EL (cell line): ENCODE measurements at places on chromosomes 13 and 19.

DNA sequence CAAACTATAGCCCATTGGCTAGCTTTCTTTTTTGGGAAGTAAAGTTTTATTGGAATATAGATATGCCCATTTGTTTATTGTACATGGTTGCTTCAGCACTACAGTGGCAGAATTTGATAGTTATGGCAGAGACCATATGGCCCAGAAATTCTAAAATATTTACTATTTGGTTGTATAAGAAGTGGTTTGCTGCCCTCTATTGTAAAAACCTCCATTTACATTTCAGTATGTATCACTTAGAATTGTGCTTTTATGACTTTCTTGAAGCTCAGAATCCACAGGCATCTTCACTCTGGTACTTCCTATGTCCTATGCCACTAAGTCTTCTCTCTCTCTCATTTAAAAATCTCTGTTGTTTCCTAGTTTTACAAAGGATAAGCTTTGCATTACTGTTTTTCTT lies 37.7 kb downstream of the DLEU7 start:
- DNase-seq, result peak; percentile 24

GRCh38 chr19:51571599-51571998 lies 516 bp downstream of the ZNF175 start:
- DNase-seq, result peak; percentile 11

- no peak for DNase-seq
Measured at GRCh38 chr13:75789451-75790197, 153.5 kb downstream of the LMO7 start.

- DNase-seq, result no peak
Measured at GRCh38 chr13:46183018-46183946, 1.3 kb upstream of the LCP1 start.

- DNase-seq, result peak; percentile 65
Measured at GRCh38 chr13:48398450-48399095, 14.3 kb downstream of the LPAR6 start.

GRCh38 chr13:26964278-26965250 lies 204.0 kb upstream of the GPR12 start:
- peak; percentile 62 for DNase-seq

DNA sequence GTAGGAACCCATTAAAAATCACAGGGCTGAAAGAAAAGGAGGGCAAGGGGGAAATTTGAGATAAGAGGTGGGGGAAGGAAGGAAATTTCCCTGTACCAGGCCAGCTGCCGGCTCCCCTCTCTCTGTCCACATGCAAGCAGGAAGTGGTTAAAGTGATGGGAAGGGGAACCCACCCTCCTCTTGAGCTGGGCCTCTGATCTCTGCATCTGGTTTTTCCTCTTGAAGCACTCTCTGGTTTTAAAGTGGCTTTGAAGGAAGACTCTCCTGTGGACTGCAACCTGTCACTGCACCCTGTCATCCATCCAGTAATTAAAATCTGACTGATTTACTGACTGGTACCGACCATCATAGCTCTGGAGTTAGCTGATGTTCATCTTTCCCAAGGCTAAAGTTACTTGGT lies 239.6 kb downstream of the TSHZ3 start:
- no peak for DNase-seq

DNA sequence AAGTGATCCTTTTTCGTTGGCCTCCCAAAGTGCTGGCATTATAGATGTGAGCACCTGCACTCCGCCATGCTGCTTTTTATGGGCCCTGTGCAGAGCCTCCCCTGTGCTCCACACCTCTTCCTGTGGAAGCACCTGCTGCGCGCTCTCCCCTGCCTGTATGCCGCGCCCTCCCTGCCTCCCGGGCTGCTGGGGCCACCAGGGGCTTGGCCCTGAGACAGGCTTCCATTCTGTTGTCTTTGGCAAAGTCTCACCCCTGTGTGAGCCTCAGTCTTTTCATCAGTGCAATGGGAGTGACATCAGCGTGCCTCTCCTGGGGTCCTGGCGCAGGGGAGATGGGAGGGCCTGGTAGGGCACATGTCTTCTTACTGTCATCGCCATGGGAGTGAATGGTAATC lies 1.3 kb downstream of the FAM174C start:
- no peak for DNase-seq

- DNase-seq, result no peak
Measured at GRCh38 chr19:49895566-49896297, 955 bp downstream of the IL4I1 start.

- DNase-seq, result peak; percentile 96
Measured at GRCh38 chr19:13022859-13023636, 27.8 kb downstream of the NFIX start.

DNA sequence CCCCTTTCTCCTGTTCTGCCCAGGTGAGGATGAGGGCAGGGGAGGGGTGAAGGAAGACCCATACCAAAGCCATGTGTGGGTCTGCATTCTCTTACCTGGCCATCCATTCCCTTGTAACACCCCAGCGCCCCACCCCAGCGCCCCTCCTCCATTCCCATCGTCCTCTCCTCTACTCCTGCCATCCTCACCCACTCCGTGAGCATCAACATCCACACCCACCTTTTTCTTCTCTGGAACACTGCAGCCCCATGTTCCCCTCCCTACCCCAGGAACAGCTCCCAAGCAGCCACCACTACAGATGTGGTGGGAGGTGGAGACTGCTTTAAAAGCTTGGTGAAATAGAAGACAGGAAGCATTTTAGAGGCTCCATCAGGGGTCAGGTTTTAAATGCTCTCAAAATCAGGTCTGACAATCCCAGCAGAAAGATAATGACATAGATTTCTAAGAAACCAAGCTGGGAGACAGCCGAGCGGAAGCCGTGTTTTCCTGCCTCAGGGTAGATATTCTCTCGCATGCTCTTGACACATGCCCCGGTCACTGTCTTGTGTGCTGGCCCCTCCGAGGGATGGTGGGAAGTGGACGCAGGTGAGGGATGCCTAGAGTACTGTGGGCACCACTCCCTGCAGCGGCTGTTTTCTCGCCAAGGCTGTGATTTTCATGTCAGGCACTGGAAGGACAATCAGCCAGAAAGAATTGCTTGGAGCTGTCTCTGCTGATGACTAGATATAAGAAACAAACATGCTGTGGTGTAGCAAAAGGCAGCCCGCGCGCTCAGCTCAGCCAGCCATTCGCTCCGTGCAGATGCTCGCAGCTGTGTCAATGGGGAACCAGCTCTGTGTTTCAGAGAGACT lies 9.8 kb downstream of the MEDAG start:
- DNase-seq, result no peak

- no peak for DNase-seq
Measured at GRCh38 chr19:47230921-47231214, at the start of gene BBC3. Gene BBC3, minus strand, starts transcription at chr19:47231199. Its CDS starts 2,768 bp downstream, at chr19:47228431.

DNA sequence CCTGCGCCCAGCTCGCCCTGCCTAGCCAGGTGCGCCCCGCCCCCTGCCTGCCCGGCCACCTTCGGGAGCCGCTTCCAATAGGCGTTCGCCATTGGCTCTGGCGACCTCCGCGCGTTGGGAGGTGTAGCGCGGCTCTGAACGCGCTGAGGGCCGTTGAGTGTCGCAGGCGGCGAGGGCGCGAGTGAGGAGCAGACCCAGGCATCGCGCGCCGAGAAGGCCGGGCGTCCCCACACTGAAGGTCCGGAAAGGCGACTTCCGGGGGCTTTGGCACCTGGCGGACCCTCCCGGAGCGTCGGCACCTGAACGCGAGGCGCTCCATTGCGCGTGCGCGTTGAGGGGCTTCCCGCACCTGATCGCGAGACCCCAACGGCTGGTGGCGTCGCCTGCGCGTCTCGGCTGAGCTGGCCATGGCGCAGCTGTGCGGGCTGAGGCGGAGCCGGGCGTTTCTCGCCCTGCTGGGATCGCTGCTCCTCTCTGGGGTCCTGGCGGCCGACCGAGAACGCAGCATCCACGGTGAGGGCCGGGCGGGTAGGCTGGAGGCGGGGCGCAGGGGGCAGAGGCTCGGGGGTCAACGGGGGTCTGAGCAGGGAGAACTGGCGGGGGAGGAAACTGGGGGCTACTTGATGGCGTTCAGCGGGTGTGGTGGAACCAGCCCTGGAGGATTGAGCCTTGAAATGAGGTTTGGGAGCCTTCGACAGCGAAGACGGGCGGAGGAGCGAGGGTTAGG lies at the start of gene SPINT2:
TSS of gene SPINT2 (plus strand) at position 88 of the 727 bp plus-strand sequence. CDS start at position 408, 320 bp downstream.
- no peak for DNase-seq

DNA sequence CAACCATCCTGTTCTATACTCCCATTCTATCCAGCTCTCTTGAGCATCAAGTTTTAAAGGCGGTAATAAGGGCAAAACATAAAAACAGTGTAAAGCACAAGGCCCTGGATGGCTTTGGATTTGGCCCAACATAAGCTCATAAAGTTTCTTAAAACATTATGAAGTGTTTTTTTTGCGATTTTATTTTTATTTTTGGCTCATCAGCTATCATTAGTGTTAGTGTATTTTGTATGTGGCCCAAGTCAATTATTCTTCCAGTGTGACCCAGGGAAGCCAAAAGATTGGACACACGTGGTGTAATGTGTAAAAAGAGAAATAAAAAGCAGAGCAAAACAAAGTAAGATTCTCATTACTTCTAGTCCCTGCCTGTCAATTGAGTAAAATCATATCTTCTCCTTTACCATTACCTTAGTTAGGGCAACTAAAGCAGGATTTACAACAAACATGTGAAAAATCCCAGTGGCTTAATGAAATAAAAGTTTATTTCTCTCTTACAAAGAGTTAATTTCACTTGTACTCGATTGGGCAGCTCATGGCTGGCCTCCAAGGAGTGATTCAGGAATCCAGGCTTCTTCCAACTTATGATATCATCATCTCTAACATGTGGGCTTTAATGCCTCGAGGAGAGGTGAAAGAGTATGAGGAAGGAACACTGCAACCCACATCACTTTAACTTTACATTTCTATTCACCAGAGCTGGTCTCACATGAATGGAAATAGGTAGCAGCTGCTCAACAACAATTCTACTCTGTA lies 725.2 kb upstream of the SLITRK1 start:
- DNase-seq, result peak; percentile 84

- DNase-seq, result peak; percentile 2
Measured at GRCh38 chr13:99686157-99686572, 184.9 kb downstream of the TM9SF2 start.

DNA sequence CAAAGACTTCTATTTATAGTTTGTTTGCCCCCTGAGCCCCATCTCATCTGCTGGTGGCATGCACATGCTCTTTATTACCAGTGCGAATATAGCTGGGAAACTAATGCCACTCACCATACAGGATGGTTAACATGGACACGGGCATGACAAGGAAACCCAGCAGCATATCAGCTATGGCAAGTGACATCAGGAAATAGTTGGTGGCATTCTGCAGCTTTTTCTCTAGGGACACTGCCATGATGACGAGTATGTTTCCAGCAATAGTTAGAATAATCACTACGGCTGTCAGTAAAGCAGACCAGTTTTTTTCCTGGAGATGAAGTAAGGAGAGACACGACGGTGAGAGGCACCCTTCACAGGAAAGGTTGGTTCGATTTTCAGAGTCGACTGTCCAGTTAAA lies 1.5 kb downstream of the HTR2A start:
- no peak for DNase-seq

GRCh38 chr13:39417131-39417530 lies 185.9 kb downstream of the LHFPL6 start:
- DNase-seq, result peak; percentile 18

- no peak for DNase-seq
Measured at GRCh38 chr13:112136095-112136494, 69.1 kb downstream of the SOX1 start.

DNA sequence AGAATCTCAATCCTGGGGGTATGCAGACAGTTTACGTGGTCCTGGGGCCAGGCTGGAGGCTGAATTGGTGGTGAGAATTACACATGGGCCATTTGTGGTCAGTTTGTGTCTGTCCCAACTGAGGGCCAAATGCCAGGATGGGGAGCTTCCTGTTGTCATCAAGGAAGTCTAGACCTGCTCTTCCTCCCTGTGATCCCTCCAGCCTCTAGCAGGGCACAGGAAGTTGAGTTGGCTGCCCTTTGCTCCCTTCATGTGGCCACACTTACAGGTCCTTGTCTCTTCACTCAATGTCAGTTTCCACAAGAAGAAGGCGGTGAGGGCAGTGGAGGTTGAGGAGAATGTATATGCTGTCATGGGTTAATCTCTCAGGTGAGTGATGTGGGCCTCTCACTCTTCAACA lies 30.1 kb downstream of the SIGLEC7 start:
- no peak for DNase-seq

- no peak for DNase-seq
Measured at GRCh38 chr13:94400874-94401273, 78.6 kb downstream of the DCT start.

- peak; percentile 73 for DNase-seq
Measured at GRCh38 chr13:40102854-40103253, 447.4 kb downstream of the COG6 start.
